ENCODE measurements at places on chromosomes 11 and 22. TPM values are rescaled to one million over a fixed set of nuclear protein-coding genes. Genes with fewer than 3 reads are reported as not detected.

GRCh38 chr22:27809700-27810608 lies 8.4 kb upstream of the MN1 start:
- no peak for DNase-seq

- no peak for DNase-seq
Observed at GRCh38 chr11:134975866-134976376, 563.9 kb upstream of the B3GAT1 start.

DNA sequence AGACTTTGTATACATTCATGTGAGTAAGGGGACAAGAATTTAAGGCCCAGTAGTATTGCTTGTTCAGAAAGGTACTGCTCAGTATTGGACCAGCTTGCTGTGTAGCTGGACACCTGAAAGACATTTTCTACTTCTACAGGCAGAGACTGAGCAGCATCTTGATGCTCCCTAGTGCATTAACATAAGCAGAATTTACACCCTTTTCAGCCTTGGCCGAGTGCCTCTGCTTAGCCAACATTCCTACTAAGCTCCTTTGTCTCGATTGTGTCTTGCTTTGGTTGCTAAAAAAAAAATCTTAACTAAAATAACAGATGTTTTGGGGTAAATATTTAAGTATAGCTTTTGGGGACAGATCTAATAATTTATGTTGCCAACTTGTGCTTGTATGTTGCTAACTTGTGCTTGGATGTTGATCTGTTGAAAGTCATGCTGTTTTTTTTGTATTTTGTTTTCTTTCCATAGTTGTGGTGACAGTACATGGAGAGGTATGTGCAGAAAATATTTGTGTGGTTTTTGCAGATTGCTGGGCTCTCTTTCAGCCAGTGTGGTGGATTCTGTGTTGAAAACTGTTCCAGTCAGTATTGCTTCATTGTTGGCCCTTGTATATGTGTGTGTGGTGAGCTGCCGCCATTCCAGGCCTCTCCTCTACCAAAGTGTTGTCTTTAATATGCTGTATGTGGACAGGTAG lies 3.7 kb downstream of the PTS start:
- DNase-seq: no peak

Gene SPON1
- total RNA-seq: not detected

Gene PRG2
- not detected for total RNA-seq

Gene HBD
- total RNA-seq: not detected

Gene OR8D4
- total RNA-seq: not detected

DNA sequence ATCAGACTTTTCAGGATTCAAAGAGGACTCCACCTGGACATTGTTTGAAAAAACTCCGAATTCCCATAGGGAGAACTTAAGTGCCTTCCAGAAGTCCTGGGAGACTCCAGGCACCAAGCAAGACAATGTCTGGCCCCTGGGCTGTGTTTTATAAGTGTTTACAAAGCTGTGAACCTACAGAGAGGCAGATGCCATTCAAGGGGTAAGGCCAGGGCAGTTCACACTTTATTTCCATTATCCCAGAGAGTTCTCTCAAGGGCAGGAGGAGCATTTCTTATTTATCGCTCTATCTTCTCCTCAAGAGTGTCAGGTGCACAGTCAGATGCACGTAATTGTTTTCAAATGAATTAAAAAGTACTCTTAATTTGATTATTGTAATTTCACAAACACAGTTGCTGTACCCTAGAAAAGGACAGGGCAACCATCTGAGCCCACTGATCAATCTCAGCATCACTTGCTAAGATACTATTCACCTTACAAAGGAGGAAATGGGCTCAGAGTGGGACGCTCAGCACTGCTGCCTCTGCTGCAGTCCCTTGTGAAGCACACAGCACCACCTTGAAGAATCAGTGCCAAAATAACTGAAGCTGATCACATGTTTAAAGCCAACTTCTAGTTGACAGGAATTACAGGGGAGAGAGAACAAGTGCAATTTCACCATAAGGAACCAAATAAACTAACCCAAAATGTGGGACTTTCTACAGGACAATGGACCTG lies 35.0 kb downstream of the RASSF10 start:
- DNase-seq: no peak

GRCh38 chr22:49970528-49971231 lies 10.1 kb downstream of the PIM3 start:
- peak; percentile 90 for DNase-seq

DNA sequence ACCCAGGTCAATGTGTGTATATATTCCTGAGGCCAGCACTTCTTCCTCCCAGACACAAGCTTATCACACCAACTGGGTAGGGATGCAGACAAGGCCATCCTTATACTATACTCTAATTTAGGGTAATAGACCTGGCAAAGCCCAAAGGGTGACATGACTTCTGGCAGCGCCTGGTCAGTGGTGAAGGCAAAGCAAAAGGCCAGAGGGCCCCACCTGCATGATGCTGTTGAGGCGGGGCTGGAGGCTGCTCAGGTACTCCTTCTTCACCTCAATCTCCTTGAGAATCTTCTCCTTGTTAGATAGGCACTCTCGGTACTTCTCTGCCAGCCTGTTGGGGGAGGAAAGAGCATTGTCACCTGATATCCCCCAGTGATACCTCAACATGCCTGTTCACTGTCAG lies 17.1 kb downstream of the THOC5 start:
- DNase-seq: no peak

DNA sequence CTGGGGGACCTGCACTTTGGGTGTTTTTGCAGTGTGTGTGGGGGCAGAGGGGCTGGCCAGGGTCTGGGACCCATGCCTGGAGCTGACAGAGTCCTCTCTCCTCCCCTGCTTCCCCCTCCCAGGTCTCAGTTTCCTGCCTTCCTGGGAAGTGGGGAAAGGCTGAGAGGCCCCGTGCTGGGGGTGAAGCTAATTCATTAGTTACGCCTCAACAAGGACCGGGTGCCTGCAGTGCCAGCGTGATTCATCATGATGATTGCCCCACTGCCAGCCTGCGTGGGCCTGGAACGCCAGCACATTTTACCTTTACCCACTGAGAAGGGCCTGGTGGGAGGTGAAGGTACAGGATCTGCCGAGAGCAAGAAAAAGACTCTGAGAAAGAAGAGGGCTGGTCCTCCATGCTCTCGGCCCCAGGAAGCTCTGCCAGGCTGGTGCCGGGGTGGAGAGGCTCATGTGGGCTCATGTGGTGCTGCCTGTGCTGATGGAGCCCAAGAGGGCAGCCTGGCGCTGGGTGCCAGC lies 2.9 kb upstream of the LRRC10B start:
- DNase-seq: peak; percentile 96

DNA sequence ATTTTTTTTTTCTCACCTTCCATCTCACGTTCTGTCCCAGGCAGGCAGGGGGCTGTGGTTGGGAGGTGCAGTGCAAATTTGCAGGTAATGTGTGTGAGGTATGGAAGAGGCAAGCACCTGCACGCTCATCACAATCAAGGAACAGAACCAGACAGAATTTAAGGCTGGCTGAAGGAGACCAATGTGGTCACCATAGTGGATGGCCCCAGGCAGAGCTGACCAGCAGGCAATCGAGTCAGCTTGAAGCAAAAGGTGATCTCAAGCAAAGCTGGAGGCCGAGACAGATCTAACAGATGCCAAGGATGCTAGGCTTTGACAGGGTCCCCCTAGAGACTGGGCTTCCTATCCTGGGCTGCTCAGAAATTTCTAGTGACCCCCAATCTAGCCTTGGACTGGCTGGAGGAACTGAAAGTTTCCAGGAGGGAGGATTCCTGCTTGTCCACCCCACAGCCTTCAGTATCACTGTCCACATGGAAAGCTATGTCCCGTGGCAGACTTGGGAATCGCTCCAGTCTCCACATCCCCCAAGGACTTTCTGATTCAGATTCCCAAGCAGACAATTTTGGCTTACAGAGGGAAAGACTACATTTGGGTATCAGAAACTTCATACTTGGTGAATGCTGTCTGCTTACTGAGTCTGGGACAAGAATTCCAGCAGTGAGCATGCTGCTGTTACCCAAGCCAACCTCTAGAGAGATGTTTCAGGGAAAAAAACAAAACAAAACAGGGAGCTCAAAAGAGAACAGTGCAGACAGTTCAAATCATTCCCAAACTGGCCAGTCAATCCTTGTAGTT lies 9.0 kb upstream of the MICAL3 start:
- DNase-seq: no peak

GRCh38 chr11:71185411-71185810 lies 67.0 kb downstream of the SHANK2 start:
- no peak for DNase-seq

Gene NTM
- total RNA-seq: not detected

Gene CEP164
- total RNA-seq: 13.5 TPM

DNA sequence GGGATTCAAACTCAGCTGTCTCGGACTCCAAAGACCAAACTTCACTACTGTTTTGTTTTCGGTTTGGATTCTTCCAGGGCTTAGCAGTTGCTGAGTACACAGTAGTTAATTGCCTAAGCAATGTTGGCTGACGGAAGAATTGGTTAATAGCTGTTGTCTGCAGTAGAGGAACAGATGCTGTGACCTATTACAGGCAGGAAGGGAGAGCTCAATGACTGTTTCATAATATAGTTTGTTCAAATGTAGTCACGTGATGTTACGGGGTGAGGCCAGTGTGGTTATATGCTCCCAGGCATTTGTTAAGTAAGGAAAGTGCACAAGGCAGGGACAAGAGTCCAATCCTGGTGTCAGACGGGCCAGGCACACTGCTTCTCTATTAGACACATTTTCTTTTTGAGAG lies 222.6 kb upstream of the CCDC90B start:
- DNase-seq: no peak

Gene AMPD3
- 14.7 TPM for total RNA-seq

DNA sequence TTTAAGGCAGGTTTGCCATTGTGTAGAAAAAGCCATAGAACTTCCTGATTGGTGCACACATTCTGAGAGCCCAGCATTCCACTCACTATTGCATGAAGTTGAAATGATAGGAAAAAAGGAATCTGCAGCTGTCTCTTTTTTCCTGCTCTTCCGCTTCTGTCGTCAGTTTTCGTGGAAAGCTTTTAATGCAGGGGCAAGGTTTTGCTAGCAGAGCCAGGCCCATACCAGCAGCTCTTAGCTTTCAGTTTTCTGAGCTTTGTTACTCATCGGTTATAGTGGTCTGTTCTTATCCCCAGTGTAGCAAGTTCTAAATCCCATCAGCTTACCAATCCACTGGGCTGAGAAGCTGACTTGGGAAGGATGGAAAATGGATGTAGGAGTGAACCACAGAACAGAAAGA lies 162.9 kb upstream of the TTC12 start:
- peak; percentile 25 for DNase-seq

- no peak for DNase-seq
Observed at GRCh38 chr22:20536590-20537324, 29.3 kb downstream of the MED15 start.

Gene UEVLD
- total RNA-seq: 14.9 TPM

GRCh38 chr11:74380746-74381439 lies 17.3 kb downstream of the PGM2L1 start:
- peak; percentile 13 for DNase-seq

DNA sequence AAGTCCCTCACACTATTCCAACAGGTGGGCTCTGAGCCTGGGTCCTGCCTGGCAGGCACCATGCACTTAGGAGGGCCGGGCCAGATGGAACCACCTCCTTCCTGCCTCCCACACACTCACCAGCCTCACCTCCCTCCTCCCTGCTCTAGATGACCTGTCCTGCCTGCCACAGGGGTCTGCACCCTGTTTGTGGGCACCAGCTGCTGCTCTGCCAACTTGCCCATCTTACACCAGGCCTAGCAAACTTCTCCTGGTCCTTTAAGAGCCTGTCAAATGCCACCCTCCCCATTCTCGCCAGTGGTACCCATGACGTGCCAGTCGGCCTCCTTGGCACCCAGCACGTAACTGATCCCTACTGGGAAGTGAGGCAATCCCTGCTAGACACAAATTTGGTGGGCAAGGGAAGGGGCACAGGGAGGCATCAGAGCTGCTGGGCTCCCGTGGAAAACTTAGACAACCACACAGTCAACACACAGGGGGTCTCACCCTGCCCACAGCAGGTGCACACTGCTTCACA lies 3.1 kb downstream of the MOB2 start:
- no peak for DNase-seq

- no peak for DNase-seq
Observed at GRCh38 chr11:93842461-93842860, 8.0 kb downstream of the VSTM5 start.

DNA sequence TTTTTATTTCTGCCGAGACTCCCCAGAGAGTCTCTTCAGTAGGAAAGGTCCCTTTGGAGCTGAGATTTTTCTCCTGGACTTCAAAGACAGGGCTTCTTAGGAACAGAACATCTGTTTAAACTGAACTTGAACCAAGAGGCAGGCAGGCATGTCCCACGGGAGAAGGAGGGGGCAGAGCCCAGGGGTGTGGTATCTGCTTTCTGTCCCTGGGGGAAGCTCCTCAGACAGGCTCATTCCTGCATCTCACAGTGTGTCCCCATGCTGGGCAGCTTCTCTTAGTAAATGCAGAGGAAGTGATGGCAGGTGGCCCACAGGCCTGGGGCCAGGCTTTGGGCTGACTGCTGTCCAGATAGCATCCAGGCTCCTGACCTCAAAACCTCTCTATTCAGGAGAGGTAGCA lies 47.3 kb downstream of the TSPAN18 start:
- peak; percentile 93 for DNase-seq

DNA sequence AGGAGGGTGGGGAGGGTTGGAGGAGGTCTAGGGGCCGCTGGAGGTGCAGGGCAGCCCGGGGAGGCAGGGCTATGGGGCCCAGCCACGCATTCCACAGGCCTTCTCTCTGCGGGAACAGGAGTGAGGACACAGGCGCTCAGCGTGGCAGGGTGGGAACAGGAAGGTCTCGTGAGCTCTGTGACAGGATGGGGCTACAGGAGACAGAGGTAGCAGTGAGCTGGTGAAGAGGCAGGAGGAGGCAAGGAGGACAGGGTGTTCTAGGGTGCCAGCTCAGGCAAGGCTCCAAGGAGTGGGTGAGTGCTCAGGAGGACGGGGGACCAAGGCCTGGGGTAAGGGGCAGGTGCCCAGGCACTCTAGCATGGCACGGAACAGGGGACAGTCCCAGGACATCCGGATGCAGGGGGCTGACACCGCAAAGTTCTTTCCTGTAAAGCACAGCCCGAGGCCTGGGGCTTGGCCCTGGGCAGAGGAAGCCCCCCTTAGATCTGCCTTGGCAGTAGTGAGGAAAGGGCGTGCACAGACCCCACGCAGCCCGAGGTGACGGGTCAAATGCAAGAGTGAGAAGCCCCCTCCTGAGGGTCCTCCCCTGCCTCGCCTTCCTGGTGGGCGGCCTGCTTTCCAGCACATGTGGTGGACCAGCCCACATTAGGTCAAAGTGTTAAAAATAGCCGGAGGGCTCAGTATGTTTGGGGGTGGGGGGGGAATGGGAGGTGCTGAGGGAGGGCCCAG lies 4.7 kb upstream of the NEAT1 start:
- DNase-seq: no peak

GRCh38 chr11:112625814-112626213 lies 335.4 kb upstream of the NCAM1 start:
- no peak for DNase-seq

DNA sequence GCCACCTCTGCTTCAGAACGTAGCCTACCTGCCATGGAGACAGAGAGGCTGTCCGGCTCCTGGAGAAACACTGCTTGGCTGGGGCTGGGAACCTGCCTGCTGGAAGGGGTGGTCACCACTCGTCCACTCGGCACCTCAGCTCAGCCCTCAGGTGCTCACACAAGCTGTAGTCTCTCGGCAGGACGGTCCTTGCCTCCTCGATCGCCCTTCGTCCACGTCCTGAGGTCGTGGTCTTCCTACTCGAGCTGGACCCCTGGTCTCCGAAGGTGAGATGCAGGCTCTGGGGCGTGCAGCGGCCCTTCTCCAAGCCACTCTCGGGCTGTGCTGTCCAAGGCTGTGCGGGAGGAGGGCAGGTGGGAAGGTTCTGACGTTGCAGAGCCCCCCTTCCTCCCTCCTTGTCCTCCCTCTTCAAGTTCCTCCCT lies at the start of gene TBX10:
Gene TBX10, minus strand, starts transcription at position 326 of the 422 bp plus-strand sequence. Its CDS starts 291 bp downstream, at position 35.
- DNase-seq: no peak

Gene POU2AF2
- not detected for total RNA-seq

Measured in SJCRH30 (cell line).